Stimulated activated CD4-positive, alpha-beta T cell treated with anti-CD3 and anti-CD28 coated beads, Interleukin-2, amount 100 ng/mL, for 4 hours (primary cell): ENCODE measurements at places on chromosomes 1 and 21.

- DNase-seq, result no peak
Measured at GRCh38 chr1:145740269-145740668, 21.0 kb downstream of the CD160 start.

DNA sequence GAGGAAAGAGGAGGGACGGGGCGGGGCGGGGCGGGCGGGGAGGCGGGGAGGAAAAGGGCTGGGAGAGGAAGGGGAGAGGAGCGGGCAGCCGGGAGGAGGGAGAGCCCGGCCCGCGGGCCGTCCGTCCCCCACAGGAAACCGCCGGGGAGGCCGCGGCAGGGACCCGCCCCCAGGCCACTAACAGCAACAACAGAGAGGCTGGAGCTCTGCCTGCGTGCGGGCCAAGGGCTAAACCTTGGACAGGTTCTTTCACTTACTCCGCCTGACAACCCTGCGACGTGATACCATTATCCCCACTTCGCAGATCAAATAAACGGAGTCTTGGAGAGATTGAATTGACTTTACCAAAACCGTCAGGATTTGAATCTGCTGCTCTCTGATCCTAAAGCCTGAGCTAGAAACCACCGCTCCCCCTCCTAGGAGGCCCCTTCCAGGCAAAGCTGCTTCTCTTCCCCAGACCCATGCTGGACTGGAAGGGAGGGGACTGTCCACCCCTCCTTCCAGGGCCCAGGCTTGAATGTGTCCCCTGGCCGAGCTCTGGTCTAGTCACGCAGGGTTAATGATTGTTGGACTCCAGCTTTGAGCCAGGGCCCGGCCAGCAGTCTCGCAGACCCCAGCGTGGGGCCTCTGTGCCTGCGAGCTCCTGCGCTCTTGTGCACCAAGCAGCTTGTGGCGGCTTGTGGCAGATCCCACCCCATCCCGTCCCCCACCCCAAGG lies at the start of gene EVA1B:
Gene EVA1B, minus strand, starts transcription at position 10 of the 717 bp plus-strand sequence. CDS start 608 bp downstream, outside the sequence.
- no peak for DNase-seq

DNA sequence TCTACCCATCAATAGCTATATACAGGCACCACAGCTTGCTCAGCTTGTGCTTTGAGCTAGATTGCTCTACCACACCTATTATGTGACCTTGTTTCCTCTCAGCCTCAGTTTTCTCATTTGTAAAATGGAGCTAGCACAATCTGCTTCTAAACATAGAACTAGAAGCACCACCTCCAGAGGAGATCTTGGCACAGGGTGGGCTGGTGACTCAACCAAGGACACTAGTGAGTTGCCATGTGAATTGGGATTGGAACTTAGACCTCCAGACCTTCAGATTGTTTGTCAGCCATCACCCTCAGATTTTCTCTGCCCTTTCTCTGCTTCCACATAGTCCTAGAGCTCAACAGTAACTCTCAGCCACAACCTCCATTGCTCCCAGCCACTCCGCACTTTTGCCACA lies 3.0 kb upstream of the MACO1 start:
- DNase-seq, result no peak

- DNase-seq, result peak; percentile 46
Measured at GRCh38 chr1:153775458-153776327, 486 bp downstream of the SLC27A3 start.

- DNase-seq, result no peak
Measured at GRCh38 chr21:32705139-32705538, 22.7 kb downstream of the SYNJ1 start.

GRCh38 chr1:209086486-209087192 lies 496.9 kb upstream of the CAMK1G start:
- DNase-seq, result no peak

DNA sequence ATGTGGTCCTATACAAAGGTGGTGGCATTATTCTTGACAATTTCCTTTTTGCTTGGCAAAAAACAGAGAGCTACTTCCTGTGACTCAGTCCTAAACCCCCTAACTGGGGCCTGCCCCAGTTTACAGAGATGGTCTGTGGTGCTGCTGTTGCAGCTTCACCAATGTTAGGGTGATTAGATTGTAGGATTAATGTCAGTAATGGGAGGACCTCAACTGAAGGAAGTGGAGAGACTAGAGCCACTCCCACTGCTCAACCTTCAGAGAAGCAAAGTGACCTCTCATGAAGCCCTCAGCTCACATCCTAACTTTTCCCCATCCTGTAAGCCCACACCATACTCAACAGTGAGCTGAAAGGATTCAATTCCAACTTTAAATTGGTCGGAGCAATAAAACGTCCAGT lies 3.6 kb downstream of the S100A6 start:
- DNase-seq, result peak; percentile 40

GRCh38 chr21:41065539-41065938 lies 102.4 kb upstream of the BACE2 start:
- no peak for DNase-seq

DNA sequence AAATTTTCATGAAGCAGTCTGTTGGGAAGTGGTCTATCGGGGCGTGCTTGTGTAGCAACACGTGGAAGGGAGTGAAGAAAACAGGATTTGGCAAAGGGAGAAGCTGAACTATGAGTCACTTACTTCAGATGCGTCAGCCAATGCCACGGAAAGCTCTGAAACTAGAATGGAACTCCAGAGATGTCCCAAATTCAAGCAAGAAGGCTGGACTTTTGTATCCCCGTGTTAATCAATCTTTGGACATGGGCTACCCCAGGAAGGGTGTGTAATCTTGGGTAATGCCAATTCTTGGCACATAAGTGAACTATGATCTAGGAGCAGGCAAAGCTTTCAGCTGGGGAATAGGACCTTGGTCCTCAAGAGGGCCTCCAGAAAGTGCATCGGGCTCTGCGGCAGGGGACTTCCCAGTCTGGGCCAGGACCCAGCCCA lies 102.6 kb downstream of the ADSS2 start:
- DNase-seq, result no peak

DNA sequence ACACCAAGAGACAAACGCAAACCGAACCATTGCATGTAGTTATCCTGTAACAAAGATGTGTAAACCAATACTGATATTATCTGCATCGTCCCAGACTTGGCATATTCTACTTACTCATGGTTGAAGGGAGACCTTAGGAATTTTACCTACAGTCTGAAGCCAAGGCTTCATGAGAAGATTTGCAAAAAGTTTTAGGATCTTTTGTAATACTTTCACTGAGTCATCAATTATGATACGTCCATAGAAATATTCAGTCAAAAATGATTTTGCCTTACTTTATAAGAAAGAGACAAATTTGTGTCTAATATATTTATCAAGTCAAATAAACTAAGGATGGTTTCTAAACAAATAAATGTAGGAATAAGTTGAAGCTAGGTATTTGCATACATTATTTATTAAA lies 1176.1 kb upstream of the ADGRL2 start:
- DNase-seq, result no peak

GRCh38 chr1:230844561-230844960 lies 23.8 kb downstream of the C1orf198 start:
- no peak for DNase-seq

DNA sequence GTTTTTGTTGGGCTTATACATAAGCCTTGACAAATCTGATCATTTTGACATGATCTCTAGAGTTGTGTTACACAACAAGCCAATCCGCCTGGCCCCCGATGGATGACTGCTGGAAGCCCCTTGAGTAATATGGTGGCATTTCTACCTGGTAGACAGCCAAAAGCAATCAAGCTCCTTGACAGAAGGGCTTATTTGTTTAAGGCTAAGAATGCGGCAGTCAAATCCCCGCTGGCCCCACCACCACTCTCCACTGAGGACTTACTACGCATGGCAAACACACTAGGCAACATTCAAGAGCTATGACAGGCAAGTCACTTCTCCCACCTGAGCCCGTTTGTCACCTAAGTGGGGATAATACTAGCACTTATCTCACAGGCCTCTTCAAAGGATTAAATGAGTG lies 33.4 kb upstream of the C1orf198 start:
- no peak for DNase-seq

DNA sequence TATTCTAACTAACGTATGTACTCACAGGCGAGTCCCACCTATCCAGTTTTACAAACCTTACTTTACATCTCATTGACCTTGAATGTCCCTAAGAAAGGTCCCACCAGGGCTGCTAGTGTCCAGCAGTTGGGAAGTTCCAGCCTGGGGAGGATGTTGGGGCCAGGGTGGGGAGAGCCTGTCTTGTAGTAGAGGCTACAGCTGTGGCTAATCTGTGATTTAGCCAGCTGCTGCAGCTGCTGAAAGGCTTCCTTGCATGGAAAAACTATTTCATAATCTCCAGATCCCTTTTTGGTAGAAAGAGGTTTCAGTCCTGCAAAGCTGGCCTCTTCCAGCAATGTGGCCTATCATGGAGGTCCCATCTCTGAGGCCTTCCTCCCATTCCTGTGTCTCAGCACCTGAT lies 23.1 kb downstream of the TNN start:
- no peak for DNase-seq

- DNase-seq, result no peak
Measured at GRCh38 chr1:67803380-67804279, 29.6 kb downstream of the GNG12 start.

GRCh38 chr21:26087223-26087918 lies 83.2 kb downstream of the APP start:
- DNase-seq, result no peak

DNA sequence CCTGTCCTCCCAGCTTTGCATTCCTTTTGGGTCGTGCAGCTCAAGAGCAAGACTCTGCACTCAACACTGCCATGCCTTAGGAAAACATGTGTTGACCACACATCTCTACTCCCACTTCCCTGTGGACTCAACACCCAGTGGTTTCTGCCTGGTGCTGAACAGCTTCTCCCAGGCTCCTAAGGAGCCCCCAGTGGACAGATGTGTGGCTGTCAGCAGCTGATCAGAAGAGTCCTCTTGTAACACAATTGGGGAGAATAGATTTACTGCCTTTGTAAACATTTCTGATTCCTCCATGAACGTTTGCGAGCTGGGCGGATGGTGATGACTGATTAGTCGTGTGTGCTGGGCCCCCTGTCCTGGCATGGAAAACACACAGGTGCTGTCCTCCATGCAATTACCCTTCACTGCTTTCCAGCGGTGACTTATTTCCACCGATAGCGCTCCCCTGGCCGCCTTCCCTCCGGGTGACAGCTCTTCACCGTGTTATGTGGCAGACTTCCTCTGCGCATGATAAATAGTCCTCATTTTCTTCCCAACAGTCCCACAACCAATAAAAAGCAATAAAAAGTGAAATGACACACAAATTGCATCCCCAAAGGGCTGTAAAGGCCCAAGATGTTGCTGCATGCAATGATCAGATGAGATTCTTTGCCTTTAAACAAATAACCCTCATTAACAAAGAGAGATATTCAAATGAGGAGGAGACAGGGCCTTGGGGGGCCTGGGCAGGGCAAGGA lies 249.4 kb upstream of the AJAP1 start:
- no peak for DNase-seq

DNA sequence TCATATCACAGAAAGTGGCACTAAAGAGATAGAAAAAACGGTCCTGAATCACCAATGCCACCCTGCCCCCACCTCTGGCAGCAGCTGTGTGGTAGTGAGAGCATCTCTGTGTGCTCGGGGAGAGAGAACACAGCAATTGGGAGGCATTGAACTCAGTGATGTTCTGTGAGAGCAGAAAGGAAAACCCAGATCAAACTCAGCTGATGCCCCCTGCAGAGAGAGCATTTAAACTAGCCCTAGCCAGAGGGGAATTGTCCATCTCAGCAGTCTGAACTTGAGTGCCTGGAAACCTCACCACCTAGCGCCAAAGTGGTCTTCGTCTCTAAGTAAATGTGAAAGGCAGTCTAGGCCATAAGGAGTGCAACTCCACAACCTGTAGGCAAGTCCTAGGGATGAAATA lies 21.3 kb downstream of the SLC44A5 start:
- no peak for DNase-seq

- DNase-seq, result no peak
Measured at GRCh38 chr1:26482921-26483320, 10.7 kb downstream of the HMGN2 start.

- DNase-seq, result no peak
Measured at GRCh38 chr1:50231209-50231608, 122.5 kb downstream of the ELAVL4 start.

- DNase-seq, result no peak
Measured at GRCh38 chr1:61202854-61203598, 120.7 kb downstream of the NFIA start.
